Activated T-helper 9 cell treated with anti-CD3 and anti-CD28 coated beads, Interleukin-2, amount 50 U/mL, for 16 hours (primary cell): ENCODE measurements at places on chromosomes 12 and 14.

DNA sequence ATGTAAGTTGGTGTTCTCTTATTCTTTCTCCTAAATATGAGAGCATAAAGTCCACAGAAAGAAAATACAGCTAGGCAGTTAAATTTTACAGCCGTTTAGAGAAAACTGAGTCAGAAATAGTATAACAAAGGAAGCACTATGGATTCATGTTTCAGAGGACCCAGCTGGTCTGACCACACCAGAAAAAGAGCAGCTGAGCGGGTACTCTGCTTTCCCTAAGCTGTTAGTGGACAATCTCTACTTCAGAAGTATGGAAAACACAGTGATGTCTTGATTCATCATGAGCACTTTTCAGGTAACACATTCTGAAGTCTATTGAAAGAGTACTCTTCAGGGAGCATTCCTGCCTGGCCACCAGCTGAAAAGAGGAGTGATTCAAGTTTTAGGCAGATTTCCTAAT is 12.4 kb downstream of the PPM1H start:
- DNase-seq: no peak

GRCh38 chr12:102171951-102172350 is 25.7 kb downstream of the PMCH start:
- no peak for DNase-seq

DNA sequence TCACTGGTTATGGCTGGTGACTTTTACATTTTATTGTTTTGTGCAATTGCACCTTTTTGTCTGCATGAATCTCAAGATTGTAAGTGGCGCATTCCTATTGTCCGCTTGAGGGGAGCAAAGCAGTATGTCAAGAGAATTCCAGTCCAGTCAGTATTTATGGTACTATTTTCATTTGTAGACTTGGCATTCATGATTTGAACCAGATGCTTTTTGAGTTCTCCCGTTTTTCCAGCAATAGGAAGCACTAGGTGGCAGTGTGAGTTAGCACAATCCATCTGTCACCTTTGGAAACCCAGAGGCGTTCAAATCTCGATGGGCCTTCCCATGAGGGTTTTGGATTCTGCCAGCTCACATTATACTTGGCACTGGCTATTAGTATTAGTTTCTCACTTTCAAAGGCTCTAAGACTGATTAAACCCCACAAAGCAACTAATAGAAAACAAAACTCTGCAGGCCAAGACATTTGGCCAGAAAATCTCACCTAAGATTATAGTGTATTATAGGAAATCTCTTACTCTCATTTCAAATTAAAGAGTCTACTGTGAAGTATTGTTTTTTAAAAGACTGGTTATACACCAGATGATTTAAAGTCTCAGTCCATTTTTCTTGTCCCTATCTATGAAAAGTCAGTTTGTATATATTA is 2.2 kb downstream of the DACT1 start:
- no peak for DNase-seq

DNA sequence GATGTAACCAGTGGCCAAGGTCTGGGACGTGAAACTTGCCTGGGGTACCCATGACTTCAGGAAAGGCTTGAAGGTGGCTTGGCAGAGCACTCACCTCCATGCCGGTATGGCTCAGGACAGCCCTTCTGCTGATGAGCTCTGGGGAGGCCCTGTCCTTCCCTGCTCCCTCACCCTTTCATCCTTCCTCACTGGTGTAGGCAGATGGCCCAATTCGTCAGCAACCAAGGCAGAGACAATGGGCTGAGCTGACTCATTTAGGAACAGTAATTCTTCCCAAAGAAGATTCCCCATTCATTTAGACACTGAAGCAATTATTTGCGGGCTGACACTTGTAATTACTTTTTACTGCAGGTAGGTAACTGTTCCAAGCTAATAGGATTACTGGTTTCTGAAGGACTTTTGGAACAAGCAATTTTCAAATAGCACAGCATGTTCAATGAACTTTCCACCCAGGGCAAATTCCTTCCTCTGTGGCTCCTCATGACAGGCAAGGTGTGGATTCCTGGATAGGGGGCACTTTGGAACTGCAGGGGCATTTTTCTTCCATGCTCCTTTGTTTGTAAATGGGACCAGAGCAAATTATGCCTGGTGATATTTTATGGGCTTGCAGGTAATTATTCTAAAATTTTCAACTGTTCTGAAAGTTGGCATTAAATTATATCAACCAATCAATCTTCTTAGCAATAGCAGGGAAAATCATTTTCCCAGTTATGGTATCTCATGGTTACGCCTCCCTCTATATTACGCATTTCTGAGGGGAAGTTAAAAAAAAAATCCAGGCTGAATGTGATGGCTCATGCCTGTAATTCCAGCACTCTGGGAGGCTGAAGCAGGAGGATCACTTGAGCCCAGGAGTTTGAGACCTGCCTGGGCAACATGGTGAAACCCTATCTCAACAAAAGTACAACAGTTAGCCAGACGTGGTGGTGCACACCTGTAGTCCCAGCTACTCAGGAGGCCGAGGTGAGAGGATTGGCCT is 24.1 kb upstream of the NRDE2 start:
- no peak for DNase-seq

DNA sequence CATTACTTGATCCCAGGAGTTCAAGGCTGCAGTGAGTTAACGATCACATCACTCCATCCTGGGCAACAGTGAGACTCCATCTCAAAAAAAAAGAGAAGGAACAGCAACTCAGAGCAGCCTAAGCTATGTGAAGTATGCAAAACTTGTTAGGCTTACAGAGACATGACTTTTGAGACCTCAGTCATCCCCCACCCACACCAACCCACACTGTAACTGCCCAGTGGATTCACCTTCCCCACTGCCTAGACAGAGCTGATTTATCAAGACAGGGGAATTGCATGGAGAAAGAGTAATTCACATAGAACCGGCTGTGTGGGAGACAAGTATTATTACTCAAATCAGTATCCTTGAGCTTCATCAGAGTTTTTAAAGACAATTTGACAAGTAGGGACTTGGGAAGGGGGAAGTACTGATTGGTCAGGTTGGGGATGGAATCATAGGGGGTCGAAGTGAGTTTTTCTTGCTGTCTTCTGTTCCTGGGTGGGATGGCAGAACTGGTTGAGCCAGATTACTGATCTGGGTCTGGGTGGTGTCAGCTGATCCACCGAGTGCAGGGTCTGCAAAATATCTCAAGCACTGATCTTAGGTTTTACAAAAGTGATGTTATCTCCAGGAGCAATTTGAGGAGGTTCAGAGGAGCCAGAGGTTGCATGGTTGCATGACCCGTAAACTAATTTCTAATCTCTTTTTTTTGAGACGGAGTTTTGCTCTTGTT is 6.2 kb upstream of the WDR89 start:
- DNase-seq: no peak

- DNase-seq: no peak
Observed at GRCh38 chr12:98002887-98003493, 512.4 kb upstream of the TMPO start.

GRCh38 chr12:18400186-18400585 is 138.9 kb downstream of the PIK3C2G start:
- no peak for DNase-seq

GRCh38 chr14:65255029-65255545 is 152.8 kb upstream of the MAX start:
- DNase-seq: no peak

- no peak for DNase-seq
Observed at GRCh38 chr14:96508900-96509299, 6.7 kb downstream of the PAPOLA start.

GRCh38 chr14:71441126-71441525 is 491.1 kb upstream of the RGS6 start:
- no peak for DNase-seq
